ENCODE measurements at places on chromosomes 2 and 18. TPM values are rescaled to one million over a fixed set of nuclear protein-coding genes. Genes with fewer than 3 reads are reported as not detected.

The RFTN2 gene
- not detected for total RNA-seq

The CTLA4 gene
- not detected for total RNA-seq

The CAD gene
- total RNA-seq, result 37.0 TPM

DNA sequence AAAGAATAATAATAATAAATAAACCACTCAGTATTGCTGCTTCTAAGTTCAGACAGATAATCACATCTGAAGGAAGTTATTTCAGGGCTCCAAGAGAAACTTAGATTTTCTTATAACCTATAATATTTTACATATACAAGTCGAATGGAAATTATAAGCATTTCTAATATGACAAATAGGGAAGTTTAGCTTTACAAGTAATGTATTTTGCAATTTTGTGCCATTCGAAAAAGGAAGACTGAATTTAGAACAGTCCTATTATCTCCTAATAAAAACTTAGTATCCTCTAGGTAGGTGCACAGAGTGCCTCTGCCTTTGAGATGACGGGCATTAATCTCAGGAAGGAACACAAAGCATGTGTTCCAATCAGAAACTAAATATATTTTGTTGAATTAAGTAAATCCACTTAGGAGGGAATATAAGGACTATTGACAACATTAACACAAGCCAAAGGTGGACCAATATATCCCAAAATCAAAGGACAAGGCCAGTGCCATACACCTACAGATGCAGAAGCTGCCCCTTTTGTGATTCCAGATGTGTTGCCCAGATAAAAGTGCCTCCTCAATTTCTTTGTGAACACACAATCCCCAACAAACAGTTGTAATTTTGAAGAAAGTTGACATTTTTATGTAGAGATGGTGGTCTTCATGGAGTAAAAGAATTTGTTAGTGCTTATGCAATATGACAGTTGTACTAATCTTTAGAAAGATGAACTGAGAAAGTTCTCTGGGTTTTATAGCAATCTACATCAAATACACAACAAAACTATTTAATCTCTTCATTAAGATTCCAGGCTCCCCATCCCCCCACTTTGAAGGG is 36.6 kb downstream of the PTCD3 start:
- no peak for DNase-seq

DNA sequence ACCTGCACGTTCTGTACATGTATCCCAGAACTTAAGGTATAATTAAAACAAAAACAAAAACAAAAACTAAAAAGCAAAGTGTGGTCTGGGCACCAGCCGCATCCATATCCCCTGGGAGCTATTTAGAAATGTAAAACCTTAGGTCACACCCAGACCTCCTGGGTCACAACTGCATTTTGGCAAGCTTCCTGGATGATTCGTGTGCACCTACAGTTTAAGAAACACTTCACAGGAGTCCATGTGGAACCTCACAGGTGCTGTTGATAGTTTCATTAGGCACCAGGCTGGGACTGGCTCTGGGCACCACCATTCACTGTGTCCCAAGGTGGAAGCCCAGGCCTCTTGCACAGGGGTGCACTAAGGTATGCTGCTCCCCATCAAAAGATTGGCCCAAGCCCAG is 103.6 kb upstream of the BOD1L2 start:
- DNase-seq, result no peak

DNA sequence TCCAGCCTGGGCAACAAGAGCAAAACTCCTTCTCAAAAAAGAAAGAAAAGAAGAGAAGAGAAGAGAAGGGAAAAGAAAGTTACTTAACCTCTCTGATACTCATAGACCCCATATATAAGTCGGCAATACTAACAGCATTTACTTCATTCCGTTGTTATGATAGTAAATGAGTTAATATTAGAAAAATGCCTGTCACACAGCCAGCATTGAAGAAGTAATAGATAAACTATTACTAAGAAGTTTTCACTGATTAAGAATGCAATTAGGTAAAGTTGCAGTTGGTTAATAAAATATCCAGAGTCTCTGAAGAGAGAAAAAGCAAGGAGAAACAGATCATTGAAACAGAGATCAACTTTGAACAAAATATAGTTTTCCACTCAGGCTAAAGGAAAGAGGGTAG is 161.3 kb upstream of the UBE2E3 start:
- DNase-seq, result no peak

GRCh38 chr2:174750923-174751441 is 13.3 kb downstream of the CHRNA1 start:
- peak; percentile 12 for DNase-seq

GRCh38 chr18:21943456-21943855 is 202.9 kb downstream of the MIB1 start:
- DNase-seq, result no peak

DNA sequence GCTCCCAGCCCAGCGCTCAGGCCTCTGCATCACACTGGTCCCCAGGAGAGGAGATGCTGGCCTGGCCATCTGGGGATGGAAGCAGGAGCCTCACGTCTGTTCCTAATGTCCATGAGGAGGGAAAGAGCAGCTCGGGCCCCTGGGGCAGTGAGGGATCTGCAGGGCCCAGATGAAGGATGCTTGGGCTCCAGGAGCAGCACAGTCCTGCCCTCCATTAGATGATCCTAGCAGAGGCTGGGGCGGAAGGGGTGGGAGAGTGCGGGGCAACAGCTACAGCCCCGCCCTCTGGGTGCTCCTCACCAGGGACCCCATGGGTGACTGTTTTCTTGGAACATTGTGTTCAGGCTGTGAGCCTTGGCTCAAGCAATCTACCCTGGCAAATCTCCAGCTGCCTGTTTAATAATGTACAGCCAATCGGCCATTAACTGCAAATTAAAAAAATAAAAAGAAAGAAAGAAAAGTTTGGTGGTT is 49.7 kb downstream of the TNS1 start:
- no peak for DNase-seq

DNA sequence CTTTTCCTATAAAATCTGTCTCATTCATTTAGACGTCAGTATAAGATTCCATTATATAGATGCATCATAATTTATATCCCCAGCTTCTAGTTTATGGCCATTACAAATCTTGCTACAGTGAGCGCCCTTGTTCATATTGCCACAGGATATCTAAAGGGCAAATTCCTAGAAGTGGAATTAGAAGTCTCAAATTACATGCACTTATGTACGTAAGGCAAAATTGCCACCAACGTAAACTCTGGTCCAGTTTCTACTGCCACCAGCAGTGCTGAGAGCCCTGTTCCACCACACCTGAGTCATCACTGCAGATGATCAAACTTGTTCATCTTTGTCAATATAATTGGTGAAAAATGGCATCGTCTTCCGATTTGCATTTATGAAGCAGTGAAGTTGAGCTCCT is 90.9 kb upstream of the ID2 start:
- DNase-seq, result no peak

DNA sequence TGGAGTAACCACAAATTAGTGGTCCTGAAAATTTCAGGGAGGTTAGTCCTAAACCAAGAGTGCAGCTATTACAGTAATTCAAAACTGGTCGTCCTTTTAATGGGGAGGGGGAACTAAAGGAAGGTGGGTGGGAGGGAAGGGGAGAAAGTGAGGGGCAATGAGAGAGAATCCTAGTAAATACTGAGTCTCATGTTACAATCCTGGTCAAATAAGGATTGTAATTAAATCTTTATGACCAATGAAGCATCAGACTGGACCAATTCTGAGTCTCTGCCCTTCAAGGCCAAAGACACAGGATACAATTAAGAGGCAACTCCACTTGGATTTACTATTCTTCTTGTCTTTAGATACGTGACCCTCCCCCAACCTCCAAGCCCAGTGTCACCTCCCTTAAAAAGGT is 262.9 kb downstream of the BCL11A start:
- DNase-seq, result no peak

- DNase-seq, result no peak
These were observed 8.5 kb downstream of the STEAP3 start for GRCh38 chr2:119231975-119232665.

All from Caki2 (cell line).